Esophagus squamous epithelium (tissue), 5 donors: ENCODE measurements at places on chromosomes 5 and 9.

DNA sequence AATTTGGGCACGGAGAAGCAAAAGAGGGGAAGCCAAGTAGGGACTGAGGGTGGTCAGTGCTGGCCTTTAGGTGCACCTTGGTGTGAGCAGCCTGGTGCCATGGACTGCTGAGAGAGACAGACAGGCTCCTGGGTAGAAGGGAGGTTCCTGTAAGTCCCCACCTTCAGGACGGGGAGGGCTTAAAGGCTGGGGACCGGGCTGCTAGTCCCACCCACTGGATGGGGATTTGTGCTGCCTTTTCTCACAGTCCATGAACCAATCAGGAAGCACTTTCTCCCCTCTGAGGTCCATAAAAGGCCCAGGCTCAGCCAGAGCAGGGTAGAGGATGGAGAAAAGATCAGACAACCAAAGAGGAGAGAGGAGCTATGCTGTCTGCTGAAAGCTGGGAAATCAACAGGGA is 15.2 kb downstream of the CDC25C start:
- no peak for DNase-seq

- no peak for DNase-seq
Observed at GRCh38 chr5:105953616-105954015, 1717.1 kb downstream of the EFNA5 start.

DNA sequence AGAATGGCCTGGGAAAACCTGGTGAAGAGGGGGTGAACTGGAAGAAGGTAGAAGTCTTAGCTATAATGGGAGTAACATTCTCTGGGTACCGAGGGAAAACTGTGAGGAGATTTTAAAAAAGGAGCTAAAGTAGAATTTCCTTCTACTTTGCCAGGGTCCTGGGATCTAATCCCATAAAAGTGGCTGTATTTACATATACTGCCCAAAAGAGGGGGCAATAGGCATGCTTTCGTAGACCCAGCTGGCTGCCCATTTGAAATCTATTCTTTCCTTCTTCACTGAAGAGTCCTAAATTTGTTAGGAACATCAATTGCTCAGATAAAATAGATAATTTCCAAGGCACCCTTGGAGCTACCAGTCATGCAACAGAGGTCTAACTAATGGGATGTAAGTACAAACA is 159.2 kb downstream of the CDC42SE2 start:
- DNase-seq = no peak

DNA sequence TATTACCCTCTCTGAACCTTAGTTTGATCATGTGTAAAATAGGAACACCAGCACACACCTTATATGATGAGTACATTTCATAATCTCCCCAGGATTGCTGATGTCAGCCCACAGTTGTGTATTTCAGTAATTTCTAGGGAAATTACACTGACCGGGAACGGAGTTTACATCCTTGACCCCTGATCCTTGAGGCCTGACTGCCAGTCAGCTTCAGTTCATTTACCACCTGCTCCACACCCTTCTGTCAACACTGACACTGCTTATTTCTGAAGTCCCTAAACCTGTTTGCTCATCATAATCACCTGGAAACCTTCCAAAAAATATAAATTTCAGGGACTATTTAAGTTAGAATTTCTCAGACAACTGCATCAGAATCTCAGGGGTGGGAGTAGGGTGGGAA is 55.3 kb downstream of the ZNF622 start:
- no peak for DNase-seq
